ENCODE measurements at places on chromosomes 6 and 20.

GRCh38 chr6:20217891-20218290 lies 5.6 kb upstream of the MBOAT1 start:
- DNase-seq = no peak

DNA sequence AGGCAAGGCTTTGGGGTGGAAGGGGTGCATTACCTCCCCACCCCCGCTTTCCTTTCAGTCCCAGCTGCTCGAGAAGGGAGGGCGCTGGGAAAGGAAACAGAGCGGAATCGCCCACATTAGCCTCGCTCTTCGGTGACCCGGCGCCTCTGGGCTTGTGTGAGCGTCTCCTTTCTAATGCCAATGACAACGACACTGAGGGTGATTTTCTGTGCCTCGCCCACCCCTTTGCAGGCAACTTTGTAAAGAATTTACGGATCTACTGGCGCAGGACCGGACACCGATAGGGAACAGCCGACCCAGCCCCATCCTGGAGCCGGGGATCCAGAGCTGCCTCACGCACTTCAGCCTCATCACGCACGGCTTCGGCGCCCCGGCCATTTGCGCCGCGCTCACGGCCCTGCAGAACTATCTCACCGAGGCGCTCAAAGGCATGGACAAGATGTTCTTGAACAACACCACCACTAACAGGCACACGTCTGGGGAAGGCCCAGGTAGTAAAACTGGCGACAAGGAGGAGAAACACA lies 24.3 kb downstream of the TFAP2B start:
- no peak for DNase-seq

GRCh38 chr6:34447910-34448309 lies 18.0 kb upstream of the PACSIN1 start:
- DNase-seq = no peak

DNA sequence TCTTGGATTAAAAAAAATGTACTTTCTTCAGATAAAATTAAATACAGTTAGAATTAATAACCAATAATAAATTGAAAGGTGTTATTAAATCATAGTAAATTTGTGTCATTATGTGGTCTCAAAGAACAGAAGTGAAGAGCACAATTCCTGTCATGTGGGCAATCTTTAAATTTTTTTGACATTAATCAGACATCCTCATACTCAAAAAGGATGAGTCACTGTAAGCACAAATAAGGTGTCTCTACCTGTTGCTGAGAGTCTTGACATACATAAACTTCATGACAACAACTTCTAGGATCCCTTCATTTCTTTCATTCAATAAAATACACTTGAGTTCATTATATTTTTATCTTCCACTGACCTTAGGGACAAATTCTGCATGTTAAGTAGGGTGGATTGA lies 76.1 kb downstream of the SLC22A3 start:
- no peak for DNase-seq

DNA sequence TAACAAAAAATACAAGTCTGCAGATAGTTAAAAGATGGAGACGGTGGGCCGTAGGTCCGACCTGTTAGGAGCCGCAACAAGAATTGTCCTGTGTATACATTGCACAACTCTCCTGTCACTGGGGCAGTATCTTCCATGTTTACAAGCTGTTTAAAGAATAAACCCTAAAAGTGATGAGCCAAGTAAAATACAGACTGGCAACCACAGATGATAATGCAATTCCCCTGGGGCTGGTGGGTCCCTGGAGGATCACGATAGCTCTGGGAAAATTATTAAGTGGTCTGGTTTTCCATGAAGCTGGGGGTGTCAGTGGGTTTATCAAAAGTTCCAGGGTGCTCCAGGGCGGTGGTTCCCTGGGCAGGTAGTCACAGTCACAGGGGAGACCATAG lies 8.1 kb upstream of the FAM50B start:
- DNase-seq = no peak

- no peak for DNase-seq
These were observed 44.4 kb upstream of the NEDD9 start for GRCh38 chr6:11276911-11277274.

GRCh38 chr6:7512320-7512719 lies 29.2 kb upstream of the DSP start:
- DNase-seq = no peak

All from stromal cell of bone marrow (primary cell).